ENCODE measurements at places on chromosomes 3 and 15.
A peak's percentile ranks its signal among the peaks of the same experiment; 100 is the strongest.

GRCh38 chr15:77499087-77499760, 78.5 kb downstream of the HMG20A start:
- no peak for DNase-seq

GRCh38 chr3:51539291-51539941, 897 bp downstream of the RAD54L2 start:
- peak; percentile 4 for DNase-seq

DNA sequence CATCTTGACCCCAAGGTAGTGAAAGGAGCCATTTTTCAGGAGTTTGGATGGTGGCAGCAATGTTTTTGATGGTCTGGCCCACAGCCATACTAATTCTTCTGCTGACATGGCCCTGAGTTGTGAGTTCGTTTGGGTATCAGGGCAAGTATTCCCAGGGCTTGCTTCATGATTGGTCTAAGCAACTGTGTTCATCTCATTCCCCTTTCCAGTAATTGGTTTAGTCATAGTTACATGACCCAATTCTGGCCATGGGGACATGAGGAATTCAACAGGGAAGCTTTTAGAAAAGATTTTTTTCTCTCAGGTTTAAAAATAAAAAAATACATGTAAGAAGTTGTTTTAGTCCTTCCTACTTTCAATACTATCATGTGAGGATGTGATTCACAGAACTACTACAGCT, 150.5 kb upstream of the NPHP3 start:
- no peak for DNase-seq

DNA sequence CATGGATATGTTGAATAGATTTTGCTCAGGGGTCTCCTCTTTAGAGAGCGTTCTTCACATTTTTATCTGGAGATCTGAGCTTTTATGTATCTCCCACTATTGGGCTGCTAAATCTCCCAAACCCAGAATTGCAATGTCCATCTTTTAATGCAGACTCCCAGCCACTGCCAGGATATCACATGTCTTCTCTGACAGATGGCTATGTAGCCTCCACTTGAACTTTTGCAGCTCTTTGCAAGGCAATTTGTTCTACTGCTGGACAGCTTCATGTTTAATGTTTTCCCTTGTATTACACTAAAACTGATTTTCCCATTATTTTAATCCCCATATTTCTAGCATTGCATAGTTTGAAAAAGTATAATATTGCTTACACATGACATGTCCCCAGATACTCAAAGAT, 177.2 kb downstream of the LPP start:
- no peak for DNase-seq

DNA sequence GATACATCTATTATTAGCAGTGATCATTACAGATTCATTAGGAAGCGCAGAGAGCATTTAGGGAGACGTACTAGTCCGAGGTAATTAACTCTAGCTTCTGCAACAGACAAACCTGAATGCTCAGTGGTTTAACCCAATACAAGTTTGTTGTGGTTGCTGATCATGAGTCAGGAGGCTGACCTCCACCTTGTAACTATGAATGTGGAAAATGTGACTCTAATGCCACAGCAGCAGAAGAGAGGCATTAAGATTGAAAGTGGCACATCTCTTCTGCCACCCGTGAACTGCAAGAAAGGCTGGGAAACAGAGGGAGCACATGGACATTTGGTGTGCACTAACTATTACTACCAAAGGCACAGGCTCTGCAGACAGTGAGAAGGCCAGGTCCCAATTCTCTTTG, 71.2 kb upstream of the C3orf80 start:
- no peak for DNase-seq

Measured in NCI-H510A treated with DMSO at 0.1 percent for 48 hours (cell line).